ENCODE measurements at places on chromosomes 5 and 9.
A peak's percentile ranks its signal among the peaks of the same experiment; 100 is the strongest.

DNA sequence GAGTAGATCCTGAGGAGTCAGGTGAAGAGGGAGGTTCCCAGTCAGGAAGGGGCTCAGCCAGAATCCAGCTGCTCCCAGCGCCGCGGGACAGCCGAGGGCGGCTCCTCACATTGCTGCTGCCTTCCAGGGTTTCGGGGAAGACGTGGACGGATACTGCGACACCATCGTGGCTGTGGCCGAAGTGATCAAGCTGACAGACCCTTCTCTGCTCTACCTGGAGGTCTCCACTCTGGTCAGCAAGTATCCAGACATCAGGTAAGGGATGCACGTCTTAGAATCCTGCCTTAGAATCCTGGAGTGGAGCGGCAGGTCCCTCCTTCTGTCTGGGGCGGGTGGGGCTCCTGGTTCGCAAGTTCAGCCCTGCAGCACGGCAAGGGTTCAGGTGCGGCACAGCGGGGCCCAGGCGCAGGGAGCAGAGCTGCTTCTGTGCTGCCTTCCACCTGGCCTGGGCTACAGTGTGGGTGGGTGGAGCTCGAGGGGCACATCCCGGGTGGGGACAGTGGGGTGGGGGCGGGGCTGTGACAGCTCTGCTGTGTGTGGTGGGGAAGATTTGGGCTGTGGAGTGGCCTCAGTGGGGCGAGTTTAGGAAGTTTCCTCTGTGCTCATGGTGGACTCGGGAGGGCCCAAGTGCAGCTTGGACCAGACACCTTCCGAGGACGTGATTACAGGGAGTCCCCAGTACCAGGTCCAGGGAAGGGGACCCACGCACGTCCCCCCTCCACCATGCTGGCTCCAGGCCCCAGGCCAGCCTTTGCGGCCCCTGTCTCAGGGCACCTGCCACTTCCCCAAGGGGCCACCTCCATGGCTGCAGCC lies 22.8 kb downstream of the EXOC3 start:
- no peak for DNase-seq

DNA sequence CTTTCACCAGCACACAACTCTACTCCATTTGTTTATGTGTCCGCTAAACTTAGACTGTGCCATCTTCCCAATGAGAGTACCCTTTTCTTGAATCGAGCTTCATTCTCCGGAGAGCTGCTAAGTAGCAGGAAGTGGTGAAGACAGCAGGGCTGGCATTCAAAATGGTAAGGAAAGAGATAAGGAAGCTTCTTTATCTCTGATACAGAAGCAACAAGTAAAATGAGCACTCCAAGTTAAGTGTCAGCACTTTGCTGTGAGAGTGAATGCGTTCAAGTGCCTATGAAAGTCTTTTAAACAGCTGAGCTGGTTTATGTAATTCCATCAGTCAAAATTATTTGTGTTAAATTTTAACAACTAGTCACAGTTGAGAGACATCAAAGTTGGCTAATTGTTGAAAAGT lies 386.8 kb upstream of the PTPRD start:
- DNase-seq = no peak

- no peak for DNase-seq
Measured at GRCh38 chr5:125103459-125103858, 357.0 kb upstream of the ZNF608 start.

DNA sequence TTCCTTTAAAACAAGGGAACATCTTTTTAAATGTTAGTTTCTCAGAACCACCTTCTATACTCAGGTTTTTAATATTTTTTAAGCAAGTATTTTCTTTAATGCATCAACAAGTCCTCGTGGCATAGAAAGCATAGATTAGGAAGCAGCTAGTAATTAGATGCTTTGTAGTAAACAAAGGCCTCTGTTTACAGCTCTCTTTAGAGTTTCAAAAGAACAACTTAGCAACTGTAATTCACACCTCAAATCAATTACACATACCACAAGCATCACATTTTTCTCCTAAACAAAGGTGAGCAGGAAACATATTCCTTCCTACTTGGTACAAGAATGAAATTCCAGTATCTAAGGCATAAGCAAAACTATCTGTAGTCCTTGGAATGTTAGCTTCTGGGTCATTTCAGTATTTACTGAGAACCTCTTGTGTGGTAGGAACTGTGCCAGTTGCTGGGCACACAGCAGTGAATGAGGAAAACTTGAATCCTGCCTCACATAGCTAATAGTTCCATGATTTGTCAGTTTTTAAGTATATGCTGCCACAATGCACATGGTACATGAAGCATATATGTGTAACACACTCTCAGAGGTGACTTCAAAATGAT lies 249.1 kb downstream of the CEMIP2 start:
- no peak for DNase-seq

GRCh38 chr5:35483191-35483590 lies 134.5 kb upstream of the SPEF2 start:
- no peak for DNase-seq

DNA sequence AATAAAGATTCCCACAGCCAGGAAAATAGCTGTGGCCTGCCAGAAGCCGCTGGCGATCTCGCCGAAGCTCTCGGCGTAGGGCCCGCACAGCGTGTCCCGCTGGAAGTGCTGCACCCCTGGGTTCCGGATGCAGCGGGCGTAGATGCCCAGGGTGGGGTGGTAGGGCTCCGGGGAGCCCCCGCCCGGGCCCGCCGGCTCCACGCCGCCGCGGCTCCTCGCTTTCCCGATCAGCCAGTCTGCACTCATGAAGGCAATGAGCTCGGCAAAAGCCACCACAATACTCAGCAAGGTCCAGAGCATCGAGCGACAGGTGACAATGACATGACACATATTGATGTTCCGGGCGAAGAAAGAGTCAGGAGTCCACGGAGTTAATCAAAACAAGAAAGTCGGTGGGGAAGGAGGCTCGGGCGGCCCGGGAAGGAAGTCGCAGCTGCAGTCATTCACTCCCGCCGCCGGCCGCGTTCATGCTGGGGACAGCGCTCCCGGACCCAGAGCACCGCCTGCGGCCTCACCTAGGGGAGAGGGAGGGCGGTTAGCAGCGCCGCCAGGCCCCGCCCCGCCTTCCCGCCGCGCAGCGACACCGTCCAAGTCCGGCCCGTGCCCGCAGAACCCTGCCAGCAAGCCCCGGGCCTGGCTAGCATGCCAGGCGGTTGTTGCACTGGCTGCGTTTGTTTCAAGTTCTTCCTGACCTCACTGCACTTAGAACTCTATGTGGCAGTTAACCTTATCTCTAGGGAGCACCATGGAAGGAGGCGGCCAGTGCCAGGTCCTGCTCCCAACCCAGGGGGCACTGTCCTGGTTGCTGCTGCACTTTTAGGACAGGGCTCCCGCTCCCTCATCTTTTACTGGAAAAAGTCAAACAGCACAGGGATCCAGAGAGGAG lies 138.4 kb downstream of the LHFPL2 start:
- peak; percentile 68 for DNase-seq

GRCh38 chr5:57416278-57416994 lies 66.2 kb downstream of the ACTBL2 start:
- DNase-seq = no peak

DNA sequence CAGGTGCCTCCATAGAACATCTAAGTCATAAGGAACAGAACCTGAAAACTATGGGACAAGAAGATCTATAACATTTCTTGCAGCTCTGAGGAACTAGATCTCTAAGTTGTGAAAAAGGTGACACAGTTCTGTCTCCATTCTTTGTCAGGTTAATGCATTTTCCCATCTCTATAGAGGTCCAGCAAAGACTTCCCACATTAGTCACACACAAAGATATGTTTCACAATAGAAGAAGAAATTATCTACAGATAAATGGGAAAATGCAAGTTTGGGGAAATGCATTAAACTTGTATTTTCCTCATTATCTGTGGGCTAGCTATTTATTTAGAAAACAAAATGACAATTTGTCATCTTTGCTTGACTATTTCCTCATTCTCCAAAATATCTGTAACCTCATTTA lies 458.6 kb upstream of the PAPPA start:
- DNase-seq = no peak

DNA sequence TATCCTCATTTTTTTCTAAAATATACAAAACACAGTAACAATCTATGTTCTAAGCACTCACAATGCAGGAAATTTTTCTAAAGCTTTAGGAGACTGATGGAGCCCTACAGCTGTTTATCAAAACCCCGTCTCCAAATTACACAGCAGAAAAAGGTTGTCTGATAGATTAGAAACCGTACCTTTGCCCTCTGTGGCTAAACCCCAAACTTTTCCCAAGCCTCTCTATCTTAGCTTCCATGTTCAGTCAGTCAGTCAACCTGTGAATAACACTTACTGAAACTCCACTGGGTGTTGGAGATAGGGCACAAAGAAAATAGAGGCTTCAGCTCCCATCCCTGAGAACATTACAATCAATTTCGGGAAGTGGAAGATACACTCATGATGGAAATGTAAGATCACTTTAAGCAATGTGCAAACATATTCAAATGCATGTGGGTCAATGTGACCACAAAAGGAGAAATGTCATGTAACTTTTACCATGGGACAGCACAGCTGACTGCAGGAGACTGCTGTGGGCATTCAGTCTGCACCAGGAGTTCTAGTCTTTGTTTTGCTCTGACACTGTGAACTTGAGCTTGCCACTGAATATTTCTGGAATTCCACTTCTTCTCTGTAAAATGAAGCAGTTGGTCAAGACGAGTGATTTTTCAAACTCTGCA lies 279.5 kb upstream of the PIK3R1 start:
- DNase-seq = no peak

GRCh38 chr9:107942856-107943255 lies 453.3 kb upstream of the KLF4 start:
- DNase-seq = no peak

- no peak for DNase-seq
Measured at GRCh38 chr5:89313044-89313443, 430.1 kb upstream of the MEF2C start.

GRCh38 chr5:77568555-77568954 lies 70.0 kb downstream of the OTP start:
- no peak for DNase-seq

DNA sequence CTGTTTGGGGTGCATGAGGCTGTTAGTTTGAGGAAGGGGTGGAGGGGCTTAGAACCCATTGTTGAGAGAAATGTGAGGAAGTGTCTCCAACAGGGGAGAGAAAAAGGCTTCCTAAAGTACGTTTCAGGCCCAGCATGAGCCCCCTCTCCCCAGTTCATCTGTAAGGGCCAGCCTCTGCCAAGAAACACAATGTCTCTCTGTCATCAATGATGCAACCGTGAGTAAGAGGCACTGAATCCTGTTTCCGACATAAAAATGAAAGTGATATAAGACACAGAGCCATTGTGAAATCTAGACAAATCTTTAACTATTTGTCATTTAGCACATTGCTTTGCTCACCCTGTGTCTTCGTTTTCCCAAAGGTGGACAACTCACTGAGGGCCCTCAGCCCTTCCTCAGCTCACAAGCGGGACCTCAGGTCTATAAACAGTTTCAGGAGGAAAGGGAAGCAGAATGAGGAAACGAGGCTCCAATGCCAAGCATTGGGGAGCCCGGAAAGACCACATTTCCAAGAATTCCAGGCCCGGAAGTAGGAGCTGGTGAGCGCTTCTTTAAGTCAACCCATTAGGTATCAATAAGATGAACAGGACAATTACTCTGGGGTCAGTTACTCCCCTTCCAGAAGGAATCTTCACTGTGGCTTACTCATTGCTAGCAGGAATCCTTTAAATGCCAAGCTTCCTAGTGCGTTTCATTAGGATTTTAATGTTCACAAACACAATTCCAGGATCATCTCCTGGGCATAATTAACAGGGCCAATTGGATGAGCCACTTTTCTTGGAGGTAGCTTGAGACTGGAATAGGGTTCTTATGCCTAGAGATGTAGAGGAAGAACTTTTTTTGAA lies 59.0 kb upstream of the KLF4 start:
- no peak for DNase-seq

DNA sequence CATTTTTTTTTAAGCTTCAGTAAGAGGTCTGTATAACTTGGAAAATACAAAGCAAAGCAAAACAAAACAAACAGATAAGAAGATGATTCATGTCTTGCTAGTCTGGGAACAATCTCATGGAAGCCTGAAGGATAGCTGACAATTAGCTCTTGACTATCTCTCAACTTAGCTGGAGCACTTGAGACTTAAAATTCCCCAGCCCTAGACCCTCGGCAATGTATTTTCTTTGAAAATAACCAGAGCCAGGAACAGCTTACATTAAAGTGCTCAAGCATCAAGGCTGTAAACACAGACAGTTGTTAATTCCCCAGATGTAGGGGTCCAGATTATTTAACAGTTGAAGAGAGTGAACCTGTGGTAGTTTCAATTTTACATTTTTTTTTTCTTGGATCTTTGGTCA lies 82.9 kb downstream of the TMEM252 start:
- no peak for DNase-seq

- no peak for DNase-seq
Measured at GRCh38 chr5:77662635-77663034, 24.1 kb upstream of the OTP start.

- DNase-seq = no peak
Measured at GRCh38 chr5:6583049-6583880, 49.6 kb downstream of the NSUN2 start.

- DNase-seq = no peak
Measured at GRCh38 chr9:116032683-116033440, 120.7 kb upstream of the PAPPA start.

DNA sequence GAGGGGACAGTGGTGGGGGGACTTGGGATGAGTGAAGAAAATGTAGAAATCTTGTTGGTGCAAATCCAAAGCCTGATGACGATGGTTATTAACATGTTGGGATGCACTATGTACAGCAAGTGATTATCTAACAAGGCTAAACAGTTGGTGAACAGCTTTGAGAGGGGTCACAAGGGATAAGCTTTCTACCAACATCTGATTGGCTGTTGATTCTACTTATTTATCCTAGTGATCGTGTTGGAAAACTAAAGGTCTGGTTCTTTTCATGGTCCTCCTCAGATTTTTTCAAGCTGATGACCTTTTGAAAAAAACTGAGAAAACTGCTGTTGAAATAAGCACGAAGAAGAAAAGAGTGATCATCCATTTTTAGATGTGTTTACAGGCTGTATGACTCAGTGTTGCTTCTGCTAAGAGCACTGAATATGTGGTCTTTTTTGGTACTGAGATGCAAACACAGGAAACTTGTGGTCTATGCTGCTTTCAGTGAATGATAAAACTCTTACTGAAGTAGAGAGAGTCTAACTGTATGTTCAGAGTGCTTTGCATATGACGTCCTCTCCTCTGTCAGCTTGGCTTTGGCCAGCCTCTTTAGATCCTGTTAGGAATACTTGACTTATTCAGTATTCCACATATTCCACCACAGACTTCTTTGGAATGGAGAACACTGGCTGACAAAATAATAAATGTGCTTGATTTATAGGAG lies 174.8 kb downstream of the SLF1 start:
- no peak for DNase-seq

- DNase-seq = no peak
Measured at GRCh38 chr9:114652776-114653555, 4.6 kb downstream of the TEX53 start.

DNA sequence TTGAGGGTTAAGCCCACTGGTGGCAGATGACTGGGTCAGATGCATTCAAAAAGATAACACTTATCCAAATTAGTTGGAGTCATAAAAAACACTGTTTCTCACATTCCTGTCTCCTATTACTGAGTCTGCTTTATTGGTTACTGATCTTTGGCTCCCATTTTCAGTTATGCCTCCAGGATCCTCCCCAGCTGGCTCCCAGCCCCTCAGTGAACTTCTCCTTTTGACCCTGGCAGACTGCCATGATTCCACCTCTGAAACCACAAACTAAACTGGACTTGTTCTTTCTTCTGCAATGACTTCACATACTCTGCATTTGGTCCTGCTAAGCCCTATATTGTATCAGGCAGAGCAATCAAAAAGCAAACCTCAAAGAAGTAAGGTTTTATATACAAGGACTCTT lies 860.8 kb upstream of the DMAC1 start:
- no peak for DNase-seq

GRCh38 chr5:122175852-122176251 lies 46.5 kb downstream of the ZNF474 start:
- DNase-seq = no peak

- DNase-seq = no peak
Measured at GRCh38 chr5:135160036-135160675, 126.1 kb upstream of the PITX1 start.
